Cortex of kidney (tissue), 1 donor: ENCODE measurements at places on chromosomes 6 and 20.

DNA sequence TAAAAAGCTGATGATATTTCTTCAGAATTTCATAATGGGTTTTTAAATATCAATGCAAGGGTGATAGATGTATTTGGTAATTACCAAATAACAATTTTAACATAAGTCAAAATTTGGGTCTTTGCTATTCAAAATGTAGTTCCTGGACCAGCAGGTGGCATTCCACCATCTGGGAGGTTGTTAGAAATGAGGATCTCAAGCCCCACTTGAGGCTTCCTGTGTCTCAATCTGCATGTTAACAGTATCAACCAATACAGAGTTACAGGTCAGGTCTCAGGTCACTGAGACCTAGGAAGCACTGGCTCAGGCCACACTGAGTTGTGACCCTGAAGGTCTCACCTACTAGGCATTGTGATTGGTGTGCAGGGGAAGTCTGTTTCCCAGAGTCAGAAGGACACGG, 57.2 kb upstream of the MTRF1L start:
- no peak for DNase-seq

GRCh38 chr6:162814426-162814973, 86.7 kb downstream of the PACRG start:
- no peak for DNase-seq

DNA sequence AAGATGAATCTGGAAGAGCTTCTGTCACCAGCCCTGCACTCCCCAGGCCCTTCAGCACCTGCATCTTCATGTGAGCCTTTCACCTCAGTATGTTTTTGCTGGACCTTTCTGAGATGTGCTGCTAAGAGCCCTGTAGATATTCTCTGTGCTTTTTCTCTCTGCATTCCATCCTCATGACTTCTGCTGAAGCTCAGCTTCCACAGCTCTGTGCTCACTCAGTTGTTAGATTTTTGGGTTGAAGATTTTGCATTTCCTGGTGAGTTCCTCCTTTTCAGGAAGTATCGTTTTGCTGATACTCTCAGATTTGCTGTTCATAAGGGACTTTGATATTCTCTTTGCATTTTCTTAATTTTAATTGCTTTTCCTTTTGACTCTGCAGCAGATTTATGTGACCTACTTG, 18.3 kb downstream of the KIAA1586 start:
- DNase-seq = no peak

DNA sequence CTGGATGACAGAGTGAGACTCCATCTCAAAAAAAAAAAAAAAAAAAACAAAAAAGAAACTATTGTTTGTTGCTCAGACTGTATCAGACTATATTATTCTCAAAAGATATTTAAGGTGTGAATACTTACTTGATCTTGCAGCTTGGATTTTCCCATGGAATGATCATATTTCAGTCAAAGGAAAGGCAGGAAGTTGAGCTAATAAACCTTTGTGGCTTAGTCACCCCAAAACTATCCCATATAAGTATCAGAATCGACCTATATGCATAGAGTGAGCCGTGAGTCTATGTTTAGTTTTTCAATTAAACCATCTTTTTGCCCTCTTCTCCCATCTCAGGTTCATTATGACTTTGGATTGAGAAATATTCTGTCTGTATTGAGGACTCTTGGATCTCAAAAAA, 152.6 kb downstream of the DNAH8 start:
- no peak for DNase-seq

DNA sequence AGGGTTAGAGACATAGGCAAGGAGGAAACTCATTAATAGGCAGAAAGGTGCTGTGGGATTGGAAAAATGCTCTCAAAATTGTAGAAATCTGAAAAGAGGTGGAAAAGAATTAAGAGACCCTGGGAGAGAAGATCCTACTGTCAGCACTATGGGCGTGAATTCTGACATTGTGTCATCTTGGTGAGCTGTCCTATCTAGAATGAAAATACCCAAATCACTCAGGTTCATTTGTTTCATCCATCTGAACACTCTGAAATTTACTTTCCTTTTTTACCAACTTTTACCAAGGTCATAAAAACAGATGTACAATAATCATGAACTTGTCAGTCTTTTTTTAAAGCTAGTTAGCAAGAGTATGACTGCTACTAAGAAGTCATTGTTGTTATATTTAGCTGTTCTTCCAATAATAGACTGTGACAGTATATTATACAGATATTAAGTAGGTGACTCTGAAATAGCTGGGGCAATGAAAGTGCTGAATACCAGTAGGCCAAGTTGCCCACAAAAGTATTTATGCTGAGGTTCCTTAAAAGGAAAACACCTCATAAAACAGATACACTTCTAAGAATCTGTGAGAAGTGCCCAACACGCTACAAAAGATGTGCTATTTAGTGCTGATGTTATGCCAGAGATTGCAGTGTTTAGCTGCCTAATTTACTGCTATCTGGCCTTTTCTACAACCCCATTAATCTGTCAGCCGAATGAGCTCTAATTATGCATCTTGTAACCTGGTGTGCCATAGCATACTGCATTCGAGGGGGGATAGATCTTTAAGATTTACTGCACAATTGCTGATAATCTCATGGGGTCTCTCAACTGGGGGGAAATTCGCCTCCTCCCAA, 217.5 kb upstream of the SUPT3H start:
- no peak for DNase-seq
